Temporal lobe (tissue), 4 donors: ENCODE measurements at places on chromosomes 7 and 10. TPM values are rescaled to one million over a fixed set of nuclear protein-coding genes. Genes with fewer than 3 reads are reported as not detected.

Gene NXPH1
- total RNA-seq: 34.9 TPM

Gene NSUN5
- 11.6 TPM for total RNA-seq

Gene STEAP4
- total RNA-seq: 0.25 TPM

Gene ZP3
- total RNA-seq: 0.49 TPM

Gene HYAL4
- not detected for total RNA-seq

Gene DTX2
- total RNA-seq: 3.7 TPM

Gene NUPR2
- total RNA-seq: not detected

Gene TMEM140
- total RNA-seq: 0.49 TPM

Gene TRIL
- total RNA-seq: 13.0 TPM

Gene BLNK
- total RNA-seq: 0.25 TPM

Gene FAS
- 2.0 TPM for total RNA-seq

Gene ASZ1
- not detected for total RNA-seq

Gene CALU
- 36.4 TPM for total RNA-seq

Gene SP4
- total RNA-seq: 59.0 TPM

Gene ZCWPW1
- total RNA-seq: 1.5 TPM
